Suppressor macrophage treated with lipopolysaccharide for 4 hours (primary cell): ENCODE measurements at places on chromosomes 11 and 22.

GRCh38 chr11:124160986-124161385 lies 22.2 kb upstream of the OR10D3 start:
- DNase-seq = no peak

DNA sequence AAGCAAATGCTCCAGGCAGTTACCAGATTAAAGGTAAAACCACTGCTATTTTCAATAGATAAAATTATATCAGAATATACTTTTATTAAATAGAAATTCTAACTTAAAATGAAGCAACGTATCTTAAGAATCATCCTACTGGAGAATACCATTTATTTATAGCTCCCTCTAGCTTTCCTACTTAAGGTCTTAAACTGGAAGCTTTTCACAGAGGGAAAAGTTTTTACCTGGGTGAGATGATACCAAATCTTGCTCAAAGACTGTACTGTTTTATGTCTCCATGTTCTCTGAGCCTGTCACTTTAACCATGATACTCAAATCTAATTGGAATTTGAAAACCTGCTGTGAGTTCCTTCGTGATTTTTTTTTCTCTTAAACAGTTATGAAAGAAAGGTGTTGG lies 291.8 kb downstream of the AASDHPPT start:
- DNase-seq = no peak

- DNase-seq = no peak
Observed at GRCh38 chr11:105344938-105345337, 205.4 kb upstream of the CARD18 start.

DNA sequence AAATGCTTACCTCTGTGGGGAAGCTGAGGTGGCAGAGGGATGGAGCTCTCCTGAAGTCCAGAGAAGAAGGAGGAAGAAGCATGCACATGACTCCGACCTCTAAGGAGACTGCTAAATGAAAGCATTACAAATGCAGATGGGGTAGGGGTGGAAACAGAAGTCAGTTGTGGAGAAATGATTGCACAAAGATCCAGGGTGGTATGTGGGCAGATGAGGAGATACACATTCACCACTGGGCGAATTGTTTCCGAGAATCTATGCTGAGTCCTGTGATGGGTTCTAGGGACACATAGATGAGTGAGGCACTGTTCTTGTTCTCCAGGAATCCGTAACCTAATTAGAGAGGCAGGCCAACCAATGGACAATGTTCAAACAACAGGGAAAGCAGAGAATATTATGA lies 188.9 kb upstream of the ZBED5 start:
- DNase-seq = no peak

GRCh38 chr11:1639666-1640065 lies 10.1 kb downstream of the KRTAP5-5 start:
- DNase-seq = no peak

GRCh38 chr11:1337647-1338007 lies 28.2 kb upstream of the TOLLIP start:
- no peak for DNase-seq

DNA sequence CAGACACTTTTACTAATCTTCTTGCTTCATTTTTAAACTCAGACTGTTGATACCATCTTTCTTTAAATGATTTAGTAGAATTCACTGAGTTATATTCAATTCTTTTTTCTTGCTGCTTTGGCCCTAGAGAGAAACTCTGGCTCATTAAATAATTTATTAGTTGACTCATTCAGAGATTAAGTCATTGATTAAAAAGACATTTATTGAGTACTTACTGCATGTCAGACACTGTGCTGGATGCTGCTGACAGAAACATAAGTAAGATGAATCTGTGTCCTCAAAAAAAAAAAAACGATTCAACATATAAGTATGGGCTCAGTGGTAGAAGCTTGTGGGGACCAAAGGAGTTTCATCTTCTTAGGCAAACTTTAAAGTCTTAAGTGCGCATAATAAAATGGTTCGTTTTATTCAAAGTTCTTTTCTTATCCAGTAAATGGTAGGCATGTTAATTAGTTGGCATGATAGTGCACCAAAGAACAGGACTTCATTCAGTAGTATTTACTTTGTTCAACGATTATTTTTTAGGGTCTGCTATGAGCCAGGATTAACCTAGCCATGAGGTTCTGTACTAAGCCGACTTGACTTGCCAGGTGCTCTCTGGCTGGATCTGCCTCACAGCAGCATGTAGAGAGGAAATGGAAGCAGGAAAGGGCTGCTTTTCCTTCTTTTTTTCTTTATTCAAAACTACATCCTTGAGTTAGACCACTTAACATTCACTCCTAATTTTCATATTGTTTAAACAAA lies 281.0 kb upstream of the CTSC start:
- no peak for DNase-seq

DNA sequence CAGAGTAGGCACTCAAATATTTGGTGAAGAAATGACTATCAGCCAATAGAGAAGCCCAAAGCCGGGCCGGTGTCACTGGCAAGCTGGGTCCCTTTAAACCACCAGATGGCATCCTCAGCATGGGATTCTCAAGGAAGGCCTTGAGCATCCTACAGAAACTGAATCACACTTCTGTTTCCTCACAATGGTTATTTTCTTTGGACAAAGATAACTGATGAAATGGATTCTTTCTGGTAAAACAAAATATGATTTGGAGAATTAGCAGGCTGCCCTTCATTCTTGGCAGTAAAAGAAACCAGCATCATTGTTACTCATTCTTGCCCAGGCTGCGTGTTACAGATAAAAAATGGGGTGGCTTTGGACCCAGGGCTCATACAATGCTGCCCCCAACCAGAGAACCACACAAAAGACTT lies 30.3 kb upstream of the ASPHD2 start:
- DNase-seq = peak; percentile 86

- peak; percentile 78 for DNase-seq
Observed at GRCh38 chr11:75445315-75445953, 12.4 kb upstream of the KLHL35 start.

DNA sequence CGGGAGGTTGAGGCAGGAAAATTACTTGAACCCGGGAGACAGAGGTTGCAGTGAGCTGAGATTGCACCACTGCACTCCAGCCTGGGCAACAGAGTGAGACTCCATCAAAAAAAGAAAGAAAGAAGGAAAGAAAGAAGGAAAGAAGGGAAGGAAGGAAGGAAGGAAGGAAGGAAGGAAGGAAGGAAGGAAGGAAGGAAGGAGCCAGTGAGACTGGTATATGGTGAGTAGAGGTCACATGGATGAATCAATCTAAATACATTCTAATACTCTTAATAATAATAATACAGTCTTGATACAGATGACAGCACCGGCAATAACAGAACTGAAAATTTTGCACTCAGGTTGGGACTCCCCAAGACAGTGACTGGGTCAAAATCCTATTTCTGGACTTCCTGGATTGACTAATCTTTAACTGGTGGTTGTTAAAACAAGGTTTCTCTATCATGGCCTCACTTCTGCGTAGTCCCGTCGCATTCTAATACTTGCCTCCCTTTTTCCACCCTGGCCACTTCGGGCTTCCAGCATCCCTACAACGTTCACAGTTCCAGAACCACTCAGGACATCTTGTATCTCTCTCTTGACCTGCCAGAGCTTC lies 53.5 kb upstream of the EIF3M start:
- DNase-seq = no peak

DNA sequence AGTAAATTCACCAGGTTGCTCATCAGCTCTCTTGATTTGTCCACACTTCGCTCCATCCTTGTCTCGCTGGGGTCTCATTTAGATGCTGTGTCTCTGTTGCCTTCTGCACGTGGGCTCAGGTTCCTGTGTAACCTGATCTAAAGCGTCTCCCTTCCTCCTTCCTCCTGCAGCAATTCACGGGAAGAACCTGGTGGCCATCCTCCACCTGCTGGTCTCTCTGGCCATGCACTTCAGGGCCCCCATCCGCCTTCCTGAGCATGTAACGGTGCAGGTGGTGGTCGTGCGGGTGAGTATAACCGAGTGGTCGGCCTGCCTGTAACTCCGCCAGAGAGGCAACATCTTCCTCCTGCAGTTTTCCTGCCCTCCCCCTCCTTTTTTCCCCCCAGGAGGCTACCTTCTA lies 48.0 kb upstream of the PARVG start:
- no peak for DNase-seq

DNA sequence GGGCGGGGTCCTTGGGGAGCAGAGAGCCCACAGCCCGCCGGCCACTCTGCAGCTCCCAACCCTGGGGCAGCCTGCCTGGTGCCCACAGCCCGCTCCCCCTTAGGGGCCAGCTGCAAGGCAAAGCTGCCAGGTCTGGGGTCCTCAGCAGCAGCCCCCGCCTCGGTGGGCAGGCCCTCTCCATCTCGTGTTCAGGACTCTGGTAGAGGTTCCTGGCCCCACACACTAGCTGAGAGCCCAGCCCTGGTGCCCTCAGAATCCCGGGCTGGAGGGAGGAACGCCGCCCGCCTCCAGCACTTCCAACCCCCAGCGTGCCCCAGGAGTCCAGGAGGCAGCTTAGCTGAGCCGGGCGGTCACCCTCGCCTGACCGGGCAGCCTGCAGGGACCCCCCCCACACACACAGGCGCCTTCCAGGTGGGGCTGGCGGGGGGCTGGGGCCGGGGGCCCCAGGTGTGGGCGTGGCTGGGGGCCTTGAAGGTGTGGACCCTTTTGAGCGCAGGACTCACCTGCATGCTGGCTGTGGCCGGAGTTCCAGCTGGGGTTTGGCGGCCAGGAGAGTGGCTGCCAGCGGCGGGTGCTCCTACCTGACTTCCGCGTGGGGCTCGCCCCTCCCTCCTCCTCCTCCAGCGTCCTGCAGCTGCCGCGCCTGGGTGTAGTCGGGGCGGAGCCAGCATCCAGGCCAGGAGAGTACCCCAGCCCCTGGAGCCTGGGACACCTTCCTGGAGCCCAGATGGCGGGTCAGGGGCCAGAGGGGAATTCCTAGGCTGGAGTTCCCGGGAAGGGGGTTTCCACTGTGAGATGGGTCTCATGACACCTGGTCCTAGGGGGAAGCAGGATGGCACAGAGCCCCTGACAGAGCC lies at the start of gene ANO9:
Gene ANO9 (minus strand): TSS at position 594 of the 857 bp plus-strand sequence. CDS start 85 bp downstream, at position 509.
- DNase-seq = no peak

GRCh38 chr11:32436751-32437494 lies 1.6 kb upstream of the WT1 start:
- no peak for DNase-seq

- DNase-seq = peak; percentile 24
Observed at GRCh38 chr11:17989306-17989705, 23.5 kb downstream of the SERGEF start.

DNA sequence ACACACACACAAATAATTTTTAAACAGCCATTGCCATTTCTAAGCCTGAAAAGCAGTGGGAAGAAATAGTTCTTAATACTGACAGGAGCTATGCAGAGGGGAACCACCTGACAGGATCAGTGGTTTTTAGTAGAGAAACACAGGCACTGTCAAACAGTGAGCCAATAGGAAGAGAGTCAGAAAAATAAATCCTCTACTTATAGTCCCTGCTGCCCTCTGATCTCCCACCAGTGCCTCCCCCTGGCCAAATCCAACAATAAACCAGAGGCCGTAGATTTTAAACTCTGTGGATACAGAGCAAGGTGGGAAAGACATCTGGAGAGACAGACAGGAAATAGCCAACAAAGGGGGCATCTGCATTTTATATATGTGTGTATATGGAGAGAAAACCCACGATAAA lies 7.9 kb upstream of the OR56B4 start:
- no peak for DNase-seq

DNA sequence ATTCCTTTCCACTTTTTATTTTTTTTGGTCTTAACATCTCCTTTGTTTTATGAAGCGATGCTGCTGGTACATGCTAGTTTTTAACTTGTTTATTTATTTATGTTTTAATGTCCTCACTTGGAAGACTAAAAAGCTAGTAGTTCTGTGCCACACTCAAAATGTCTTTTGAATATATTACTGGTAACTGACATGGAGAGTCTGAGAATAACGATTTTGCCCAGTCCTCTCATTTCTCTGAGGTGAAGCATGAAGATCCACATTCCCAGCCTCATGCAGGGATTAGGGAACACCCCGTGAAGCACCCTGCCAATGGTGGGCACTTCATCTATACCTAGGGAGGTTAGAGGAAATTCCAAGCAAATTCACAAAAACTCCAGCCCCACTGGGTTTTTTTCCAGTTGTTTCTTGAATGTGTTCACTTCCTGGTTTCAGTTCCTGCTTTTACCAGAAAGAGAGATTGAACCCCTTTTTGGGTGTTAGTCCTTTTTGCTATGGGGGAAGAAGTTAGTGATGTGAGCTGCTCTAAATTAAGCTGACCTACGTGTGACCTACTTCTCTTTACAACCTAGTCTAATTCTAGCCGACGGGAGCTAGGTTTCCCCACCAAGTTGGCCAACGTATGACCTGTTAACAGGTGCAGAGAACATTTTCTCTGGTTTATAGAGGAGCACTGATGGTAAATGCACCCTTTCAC lies 106.1 kb downstream of the SLC1A2 start:
- DNase-seq = peak; percentile 88
